Pulmonary artery endothelial cell (primary cell): ENCODE measurements at places on chromosomes 4 and X.

DNA sequence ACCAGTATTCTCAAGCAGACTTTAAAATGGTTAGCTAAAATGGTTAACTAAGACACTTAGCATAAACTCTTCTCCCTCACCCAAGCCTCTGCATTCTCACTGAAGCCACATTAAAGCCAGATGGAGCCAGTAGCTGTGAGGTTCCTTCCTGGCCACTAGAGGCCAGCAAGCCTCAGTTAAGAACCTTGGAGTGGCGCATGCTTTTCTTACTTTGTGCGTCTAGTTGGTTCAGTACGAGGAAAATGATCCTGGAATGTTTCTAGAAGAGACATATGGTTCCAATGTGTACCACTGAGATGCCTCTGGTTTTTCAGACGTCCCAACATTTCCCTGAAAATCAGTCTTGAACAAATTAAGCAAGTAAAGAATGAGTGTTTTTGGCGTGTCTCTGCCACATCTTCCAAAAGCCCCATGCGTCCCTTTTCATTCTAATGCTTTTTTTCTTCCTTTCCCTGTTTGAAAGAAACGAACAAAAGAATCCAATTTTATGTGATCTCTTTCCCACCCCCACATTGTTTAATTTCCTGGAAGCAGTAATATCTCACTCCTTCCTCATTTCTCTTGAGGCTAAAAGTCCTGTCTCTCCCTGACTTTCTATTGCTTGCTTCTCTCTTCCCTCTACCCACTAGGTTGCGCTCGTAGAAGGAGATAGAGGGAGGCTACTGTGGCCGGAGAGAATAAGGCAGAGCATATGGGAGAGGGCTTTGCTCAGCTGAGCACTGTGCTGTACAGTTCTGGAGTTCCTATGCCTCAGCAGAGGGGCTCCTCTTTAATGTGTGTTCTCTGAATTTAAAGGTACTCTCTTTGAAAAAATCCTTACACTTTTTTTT lies 82.9 kb upstream of the TAB3 start:
- DNase-seq: no peak

GRCh38 chrX:12971282-12972003 lies 3.5 kb upstream of the TMSB4X start:
- no peak for DNase-seq

GRCh38 chrX:9340598-9341290 lies 124.1 kb upstream of the TBL1X start:
- DNase-seq: no peak

DNA sequence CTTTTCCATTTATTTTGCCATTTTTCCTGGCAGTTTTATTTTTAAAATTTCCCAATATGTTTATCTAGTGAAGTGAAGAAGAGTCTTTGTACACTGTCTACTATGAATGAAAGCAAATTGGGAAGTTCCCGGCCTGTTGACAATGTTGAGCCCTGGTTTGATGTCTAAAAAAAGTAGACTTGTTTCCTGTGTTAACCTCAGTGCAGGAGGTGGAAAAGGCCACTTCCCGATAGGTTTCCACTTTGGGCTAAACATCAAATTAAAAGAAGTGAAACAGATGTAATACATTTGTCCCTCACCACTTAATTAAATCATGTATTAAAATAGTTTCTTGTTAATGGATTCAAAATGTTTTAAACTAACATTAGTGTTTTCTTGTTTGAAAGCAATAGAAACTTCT lies 30.0 kb downstream of the BBS12 start:
- no peak for DNase-seq

DNA sequence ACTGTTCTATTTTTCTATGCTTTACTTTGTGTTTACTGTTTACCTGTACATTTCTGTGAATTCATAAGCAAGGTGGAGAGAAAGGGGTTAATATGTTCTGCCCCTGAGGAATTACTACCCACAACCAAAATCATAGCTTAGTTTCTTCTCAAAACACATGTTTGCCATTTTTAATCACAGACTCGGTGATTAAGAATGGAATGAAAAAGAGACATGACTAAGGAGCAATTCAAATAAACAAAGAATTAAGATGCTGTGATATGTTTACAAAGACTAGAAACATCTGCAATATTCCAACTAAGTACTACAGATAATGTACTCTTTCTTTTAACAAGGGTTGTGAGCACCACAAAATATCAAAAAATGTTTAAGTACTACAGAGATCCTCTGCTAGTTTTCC lies 11.7 kb upstream of the FAT4 start:
- DNase-seq: no peak

GRCh38 chr4:28973587-28974350 lies 1746.4 kb upstream of the PCDH7 start:
- DNase-seq: no peak

GRCh38 chr4:37679301-37679700 lies 6.9 kb downstream of the RELL1 start:
- DNase-seq: no peak

DNA sequence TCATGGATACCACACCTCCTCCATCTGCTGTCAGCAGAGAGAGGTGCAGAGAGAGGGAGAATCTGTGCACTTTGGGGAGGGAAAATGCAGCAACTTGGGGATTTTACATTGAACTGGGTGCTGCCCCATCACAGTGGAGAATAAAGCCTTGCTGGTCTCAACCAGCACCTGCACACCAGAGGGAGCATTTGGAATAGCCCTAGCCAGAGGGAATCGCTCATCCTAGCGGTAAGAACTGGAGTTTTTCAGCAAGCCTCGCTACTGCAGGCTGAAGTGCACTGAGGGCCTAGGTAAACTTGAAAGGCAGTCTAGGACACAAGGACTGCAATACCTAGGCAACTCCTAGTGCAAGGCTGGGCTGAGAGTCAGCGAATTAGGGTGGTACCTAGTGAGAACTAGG lies 148.7 kb downstream of the KDR start:
- DNase-seq: no peak

DNA sequence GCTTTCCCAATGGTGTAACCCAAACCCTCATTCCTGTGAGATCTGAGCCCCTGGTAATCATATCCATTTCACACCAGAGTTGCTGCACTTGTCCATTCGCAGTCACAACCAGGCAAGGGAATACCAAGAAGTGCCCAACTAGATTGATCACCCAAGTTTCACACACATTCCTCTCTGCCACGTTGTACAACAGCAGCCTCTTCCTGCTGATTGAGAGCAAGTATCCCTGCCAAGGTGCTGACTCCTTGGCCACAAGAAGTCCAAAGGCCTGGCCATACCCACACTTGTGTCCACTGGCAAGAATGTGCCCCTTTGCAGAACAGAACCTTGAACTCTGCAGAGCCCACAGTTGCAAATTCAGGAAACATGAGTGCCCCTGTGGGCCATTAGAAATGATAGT lies 6.5 kb upstream of the ACOT9 start:
- no peak for DNase-seq

DNA sequence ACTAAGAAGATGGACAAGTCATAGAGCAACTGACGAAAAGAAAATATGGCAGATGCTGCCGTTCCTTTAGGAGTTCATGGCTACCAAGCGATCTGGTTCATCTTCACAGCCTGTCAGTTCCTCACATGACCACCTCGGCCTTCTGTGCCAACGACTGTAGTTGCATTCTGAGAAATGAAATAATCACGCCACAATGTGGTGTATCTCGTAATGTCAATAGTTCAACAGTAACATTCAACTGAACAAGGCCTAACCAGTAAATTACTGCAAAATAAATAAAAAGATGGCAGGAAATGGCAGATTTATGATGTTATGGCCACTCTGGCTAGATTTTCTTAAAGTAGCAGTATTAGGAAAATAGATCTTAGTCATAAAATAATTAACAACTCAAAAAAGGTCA lies 4.4 kb downstream of the GPRIN3 start:
- no peak for DNase-seq

DNA sequence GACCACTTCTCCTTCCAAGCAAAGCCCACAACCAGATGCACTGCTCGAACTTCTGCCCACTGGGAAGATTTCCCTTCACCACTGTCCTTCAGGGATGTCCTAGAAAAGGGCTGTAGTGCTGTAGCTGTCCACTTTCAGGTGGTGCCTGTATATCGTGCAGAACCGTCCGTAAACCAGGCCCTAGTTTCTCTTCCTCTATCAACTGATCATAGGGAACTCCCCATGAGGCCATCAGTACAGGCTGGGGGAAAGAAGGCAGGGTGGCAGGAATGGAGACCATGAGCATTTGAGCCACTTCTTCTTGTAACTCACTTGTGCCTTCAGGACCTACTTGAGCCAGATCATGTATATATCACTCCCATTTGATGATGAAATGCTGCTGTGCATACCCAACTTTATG lies 57.3 kb upstream of the FAM9B start:
- no peak for DNase-seq

GRCh38 chr4:177427192-177427591 lies 15.0 kb downstream of the AGA start:
- DNase-seq: no peak

- no peak for DNase-seq
Observed at GRCh38 chr4:105248613-105249012, 101.9 kb downstream of the TET2 start.

- no peak for DNase-seq
Observed at GRCh38 chrX:12895866-12896265, 10.6 kb upstream of the TLR8 start.

DNA sequence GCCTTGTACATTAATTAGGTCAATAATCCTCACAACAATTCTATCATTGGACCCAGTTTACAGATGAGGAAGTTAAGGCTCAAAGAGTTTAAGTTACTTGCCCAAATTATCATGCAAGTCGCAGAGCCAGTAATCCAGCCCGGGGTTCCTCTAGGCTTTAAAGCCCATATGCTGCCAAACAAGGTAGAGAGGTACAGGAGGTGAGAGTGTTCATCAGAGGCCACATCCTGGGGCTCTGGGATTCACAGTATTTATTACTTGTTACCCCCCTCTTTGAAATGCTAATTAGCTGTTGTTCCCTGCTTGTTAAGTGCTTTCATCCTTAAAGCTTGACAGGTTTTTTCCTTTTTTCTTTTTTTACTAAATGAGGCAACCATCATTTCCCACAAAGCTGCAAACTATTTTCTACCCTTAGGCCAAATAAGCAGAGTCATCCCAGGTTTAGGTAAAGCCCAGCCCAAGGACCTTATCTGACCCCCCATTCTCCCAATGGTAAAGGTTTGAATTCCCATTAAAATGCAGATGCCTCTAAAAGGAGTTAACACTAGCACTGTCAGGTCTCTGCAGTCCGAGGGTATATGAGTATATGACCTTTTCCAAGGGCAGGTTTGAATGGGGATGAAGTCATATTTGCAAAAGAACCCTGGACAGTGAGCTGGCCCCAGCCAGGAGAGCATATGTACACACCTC lies 150.3 kb downstream of the SOX3 start:
- no peak for DNase-seq

GRCh38 chr4:114017120-114017917 lies 37.9 kb upstream of the ARSJ start:
- no peak for DNase-seq

DNA sequence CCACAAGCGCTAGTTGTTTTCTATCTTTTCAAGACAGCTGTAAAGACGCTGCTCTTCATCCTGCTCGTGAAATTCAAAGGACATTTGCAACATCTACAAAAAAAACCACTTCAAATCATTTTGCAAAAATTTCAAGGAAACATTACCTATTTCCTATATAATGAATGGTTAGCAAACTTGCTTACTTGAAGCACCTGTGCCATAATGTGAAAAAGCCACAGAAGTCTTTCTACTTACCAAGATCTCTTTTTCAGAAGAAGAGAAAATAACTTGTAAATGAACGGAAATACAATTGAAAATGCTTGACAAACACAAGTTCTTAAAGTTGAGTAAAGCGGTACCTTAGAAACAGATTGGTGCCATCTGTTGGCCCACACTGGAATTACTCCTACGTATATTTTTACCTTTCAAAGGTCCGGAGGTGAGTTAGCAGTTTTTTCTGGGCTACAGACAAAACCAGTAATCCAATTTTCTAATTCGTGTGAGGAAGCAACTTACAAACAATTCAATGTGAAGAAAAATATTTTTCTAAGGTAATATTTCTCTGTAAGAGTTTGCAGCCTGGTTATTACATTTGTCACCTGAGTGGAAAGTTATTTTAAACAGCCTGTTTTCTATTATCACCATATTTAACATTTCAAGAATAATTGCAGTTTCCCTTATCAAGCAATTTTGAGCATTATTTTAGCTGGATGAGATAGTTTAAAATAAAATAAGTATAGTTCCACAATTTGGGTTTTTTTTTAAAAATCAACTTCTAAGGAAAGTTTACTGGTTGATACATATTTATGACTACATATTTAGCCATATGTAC lies at the start of gene TLR6:
Gene TLR6 (minus strand): TSS at position 294 of the 814 bp plus-strand sequence. CDS start 27,344 bp downstream, outside the sequence.
- DNase-seq: no peak

DNA sequence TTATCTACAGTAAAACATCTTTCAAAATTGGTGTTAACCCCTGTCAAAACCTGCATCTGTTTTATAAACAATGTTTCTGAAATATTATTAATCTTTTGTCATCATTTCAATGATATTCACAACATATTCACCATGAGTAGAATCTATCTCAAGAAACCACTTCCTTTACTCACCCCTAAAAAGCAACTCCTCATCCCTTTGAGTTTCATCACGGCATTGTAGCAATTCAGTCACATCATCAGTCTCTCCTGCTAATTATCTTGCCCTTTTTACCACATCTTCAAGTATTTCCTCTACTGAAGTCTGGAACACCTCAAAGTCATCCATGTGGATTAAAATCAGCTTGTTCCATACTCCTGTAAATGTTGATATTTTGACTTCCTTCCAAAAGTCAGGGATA lies 415.3 kb upstream of the TECRL start:
- DNase-seq: no peak

GRCh38 chrX:52990848-52991247 lies 32.5 kb upstream of the FAM156A start:
- no peak for DNase-seq
